ENCODE measurements at places on chromosomes 5 and 9. TPM values are rescaled to one million over a fixed set of nuclear protein-coding genes. Genes with fewer than 3 reads are reported as not detected.

GRCh38 chr5:94618029-94618492 lies 343 bp downstream of the KIAA0825 start:
- peak overlapping the region; percentile 95 for H3K27ac ChIP-seq
- peak; percentile 92 for DNase-seq
- H3K4me1 ChIP-seq: no peaks in the 10 kb centered on the region
- no peaks in the 10 kb centered on the region for H3K36me3 ChIP-seq
- no peaks in the 10 kb centered on the region for H3K27me3 ChIP-seq

- no peak overlapping the region for H3K4me3 ChIP-seq
- peaks cover 3% of the 10 kb centered on the region for H3K4me1 ChIP-seq
- peak; percentile 58 for DNase-seq
- H3K36me3 ChIP-seq: no peaks in the 10 kb centered on the region
- no peaks in the 10 kb centered on the region for H3K27me3 ChIP-seq
- no peak overlapping the region for H3K27ac ChIP-seq
Observed at GRCh38 chr5:75670577-75670976, 46.7 kb downstream of the POC5 start.

GRCh38 chr5:10733426-10733825 lies 27.6 kb downstream of the DAP start:
- H3K4me1 ChIP-seq: no peaks in the 10 kb centered on the region
- H3K27me3 ChIP-seq: no peaks in the 10 kb centered on the region
- H3K4me3 ChIP-seq: no peak overlapping the region
- H3K36me3 ChIP-seq: peaks cover 8% of the 10 kb centered on the region
- no peak overlapping the region for H3K27ac ChIP-seq

- no peak overlapping the region for H3K4me3 ChIP-seq
- no peaks in the 10 kb centered on the region for H3K27me3 ChIP-seq
- DNase-seq: no peak
- no peak overlapping the region for H3K27ac ChIP-seq
- H3K36me3 ChIP-seq: no peaks in the 10 kb centered on the region
- no peaks in the 10 kb centered on the region for H3K4me1 ChIP-seq
Observed at GRCh38 chr5:9617221-9617620, 12.9 kb downstream of the TAS2R1 start.

DNA sequence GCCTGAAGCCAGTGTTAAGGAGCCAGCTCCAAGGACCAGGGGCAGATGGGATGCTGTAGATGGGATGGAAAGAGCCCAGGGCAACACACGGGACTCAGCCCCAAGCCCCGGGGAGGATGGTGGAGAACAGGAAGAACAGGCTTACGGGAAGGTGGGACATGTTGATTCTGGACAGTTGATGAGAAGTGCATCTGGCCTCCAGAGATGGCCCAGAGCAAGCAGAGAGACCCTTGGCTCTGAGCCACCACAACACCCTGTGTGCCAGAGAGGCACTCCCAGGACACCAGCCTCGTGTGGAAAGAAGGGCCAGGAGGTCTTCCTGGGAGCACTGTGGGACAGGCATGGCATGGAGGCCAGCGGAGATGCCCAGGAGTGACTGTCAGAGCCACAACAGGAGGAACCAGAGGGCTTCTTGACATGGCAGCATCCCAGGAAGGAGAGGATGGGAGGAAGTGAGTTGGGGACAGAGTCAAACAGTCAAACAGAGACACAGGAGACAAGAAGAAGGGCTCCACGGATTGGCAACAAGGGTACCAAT lies 156.3 kb upstream of the MVB12B start:
- H3K27me3 ChIP-seq: peaks cover 3% of the 10 kb centered on the region
- no peaks in the 10 kb centered on the region for H3K36me3 ChIP-seq
- DNase-seq: no peak
- no peaks in the 10 kb centered on the region for H3K4me1 ChIP-seq

GRCh38 chr5:160937570-160937969 lies 85.6 kb upstream of the ATP10B start:
- H3K4me3 ChIP-seq: no peak overlapping the region
- no peak overlapping the region for H3K27ac ChIP-seq
- H3K27me3 ChIP-seq: no peaks in the 10 kb centered on the region
- H3K4me1 ChIP-seq: no peaks in the 10 kb centered on the region
- no peaks in the 10 kb centered on the region for H3K36me3 ChIP-seq

DNA sequence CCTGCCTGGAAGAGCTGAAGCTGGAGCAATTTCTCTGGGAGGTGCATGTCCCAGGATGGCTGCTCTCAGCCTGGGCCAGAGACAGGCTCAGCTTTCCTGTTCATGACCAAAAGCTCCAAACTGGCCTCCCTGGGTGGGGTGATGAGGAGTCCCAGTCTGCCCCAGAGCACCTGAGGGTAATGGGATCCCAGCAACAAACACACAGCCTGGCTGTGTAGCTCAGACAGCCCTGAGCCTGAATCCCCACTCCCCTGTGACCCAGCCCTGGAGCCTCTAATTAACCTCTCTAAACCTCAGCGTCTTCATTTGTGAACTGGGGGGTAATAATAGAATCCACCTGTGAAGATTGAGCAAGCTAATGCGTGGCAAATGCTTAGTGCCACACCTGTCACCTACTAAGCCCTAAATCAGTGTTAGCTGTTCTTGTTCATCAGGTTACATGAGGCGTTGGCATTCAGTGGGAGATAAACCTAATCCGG lies 67.5 kb downstream of the HSPA4 start:
- no peaks in the 10 kb centered on the region for H3K4me1 ChIP-seq
- H3K4me3 ChIP-seq: no peak overlapping the region
- no peak for DNase-seq
- no peaks in the 10 kb centered on the region for H3K36me3 ChIP-seq
- H3K27me3 ChIP-seq: no peaks in the 10 kb centered on the region
- H3K27ac ChIP-seq: no peak overlapping the region

DNA sequence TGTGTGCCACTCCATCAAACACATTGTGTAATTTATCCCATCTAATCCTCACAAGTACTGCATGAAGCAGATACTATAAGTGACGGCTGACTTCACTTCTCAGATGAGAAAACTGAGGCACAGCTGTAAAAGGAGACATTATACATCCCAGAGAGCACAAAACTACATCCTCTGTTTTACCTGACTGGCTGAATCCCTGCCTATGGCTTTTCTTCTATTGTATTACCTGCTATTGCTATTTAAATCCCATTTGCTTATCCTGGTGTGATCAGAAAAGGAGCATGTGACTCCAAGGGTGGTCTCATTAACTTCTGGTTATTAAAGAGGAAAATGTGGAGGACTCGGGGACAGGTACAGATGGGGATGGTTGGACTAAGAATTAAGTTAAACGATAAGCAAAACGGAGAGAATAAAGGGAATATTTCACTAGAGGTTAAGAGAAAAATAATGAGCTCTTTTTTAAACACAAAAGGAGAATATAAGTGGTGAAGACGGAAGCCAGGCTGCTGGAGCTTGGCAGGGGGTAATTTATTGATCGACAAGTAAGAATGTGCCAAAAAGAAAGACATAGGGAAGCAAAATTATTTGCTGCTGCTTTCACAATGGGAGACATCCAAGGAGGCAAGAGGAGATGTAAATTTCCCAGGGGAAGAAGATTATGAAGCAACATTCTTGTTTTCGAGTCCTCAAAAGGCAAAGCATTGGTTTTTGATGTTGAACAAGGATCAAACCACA lies 155.7 kb upstream of the GPR151 start:
- DNase-seq: no peak
- no peaks in the 10 kb centered on the region for H3K4me1 ChIP-seq
- no peaks in the 10 kb centered on the region for H3K36me3 ChIP-seq
- H3K4me3 ChIP-seq: no peak overlapping the region
- H3K27ac ChIP-seq: no peak overlapping the region

- H3K4me3 ChIP-seq: no peak within 1 kb of the TSS
- no peaks in the 10 kb centered on the region for H3K4me1 ChIP-seq
- H3K27me3 ChIP-seq: peaks cover 33% of the 10 kb centered on the region
- no peak for DNase-seq
Observed at GRCh38 chr5:170503990-170504596, at the start of gene KCNIP1. KCNIP1 (plus strand) TSS chr5:170504020.

- no peaks in the 10 kb centered on the region for H3K36me3 ChIP-seq
- DNase-seq: no peak
- H3K27ac ChIP-seq: no peak overlapping the region
- no peaks in the 10 kb centered on the region for H3K4me1 ChIP-seq
- H3K4me3 ChIP-seq: no peak overlapping the region
Observed at GRCh38 chr5:121573721-121574382, 277.8 kb upstream of the FTMT start.

- DNase-seq: no peak
- H3K4me3 ChIP-seq: no peak overlapping the region
- no peaks in the 10 kb centered on the region for H3K27me3 ChIP-seq
- no peaks in the 10 kb centered on the region for H3K36me3 ChIP-seq
Observed at GRCh38 chr5:40584054-40584453, 95.7 kb upstream of the PTGER4 start.

- H3K36me3 ChIP-seq: no peaks in the 10 kb centered on the region
- no peaks in the 10 kb centered on the region for H3K27me3 ChIP-seq
- H3K4me3 ChIP-seq: no peak overlapping the region
- DNase-seq: no peak
- no peaks in the 10 kb centered on the region for H3K4me1 ChIP-seq
Observed at GRCh38 chr9:101093620-101094019, 65.1 kb downstream of the PLPPR1 start.

DNA sequence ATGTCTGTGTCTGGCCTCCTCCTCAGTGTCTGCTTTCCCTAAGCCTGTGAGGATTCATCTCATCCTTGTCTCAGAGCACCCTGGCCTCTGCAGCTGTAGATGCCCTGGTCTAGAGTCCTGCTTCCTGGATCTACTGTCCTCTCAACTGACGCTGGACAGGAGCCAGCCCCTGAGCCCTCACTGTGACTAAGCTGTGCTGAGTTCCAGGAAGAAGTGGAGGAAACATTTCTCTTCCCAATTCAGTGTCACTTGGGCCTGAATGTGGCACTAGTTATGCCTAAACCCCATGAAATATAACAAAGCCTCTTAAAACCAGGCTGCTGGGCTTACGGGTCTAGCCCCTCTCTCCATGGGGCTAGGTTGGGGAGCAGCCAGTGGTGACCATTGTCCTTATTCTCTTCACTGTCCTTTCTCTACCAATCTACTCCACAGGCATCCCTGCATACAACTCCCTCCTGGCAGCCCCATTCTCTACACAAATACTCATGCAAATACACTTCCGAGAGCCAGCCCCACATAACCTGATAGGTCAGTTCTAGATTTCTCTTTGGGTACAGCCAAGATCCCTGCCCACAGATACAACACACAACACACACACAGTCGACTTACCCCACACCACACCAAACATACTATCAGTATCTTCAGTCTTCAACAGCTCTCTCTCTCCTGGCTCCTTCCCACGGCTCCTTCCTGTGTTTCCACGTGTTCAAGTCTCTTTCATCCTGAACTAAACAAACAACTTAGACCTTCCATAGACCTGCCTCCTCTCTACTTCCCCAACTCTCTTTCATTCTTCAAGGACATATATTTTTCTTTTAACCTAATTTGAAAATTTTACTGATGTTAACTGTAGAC lies 220.8 kb downstream of the SNX18 start:
- H3K4me3 ChIP-seq: no peak overlapping the region
- H3K4me1 ChIP-seq: peaks cover 4% of the 10 kb centered on the region
- H3K27ac ChIP-seq: peak overlapping the region; percentile 11
- no peaks in the 10 kb centered on the region for H3K27me3 ChIP-seq
- H3K36me3 ChIP-seq: no peaks in the 10 kb centered on the region

DNA sequence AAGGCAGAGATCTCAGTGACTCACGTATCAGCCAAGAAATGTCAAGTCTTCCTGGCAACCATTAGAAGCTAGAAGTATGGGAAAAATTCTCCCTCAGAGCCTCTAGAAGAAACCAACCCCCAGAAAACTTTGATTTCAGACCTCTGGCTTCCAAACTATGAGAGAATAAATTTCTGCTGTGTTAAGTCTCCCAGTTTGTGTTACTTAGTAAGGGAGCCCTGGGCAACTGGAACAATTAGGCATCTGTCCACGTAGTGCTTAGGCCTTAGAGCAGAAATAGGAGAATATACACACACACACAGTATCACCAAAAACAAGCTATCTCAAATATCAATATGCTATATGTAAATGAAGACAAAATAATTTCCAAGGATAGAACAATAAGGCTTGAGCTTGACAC lies 894.8 kb upstream of the CDH10 start:
- H3K27me3 ChIP-seq: no peaks in the 10 kb centered on the region
- no peak overlapping the region for H3K27ac ChIP-seq
- H3K4me3 ChIP-seq: no peak overlapping the region
- no peaks in the 10 kb centered on the region for H3K36me3 ChIP-seq
- DNase-seq: no peak

- H3K27me3 ChIP-seq: no peaks in the 10 kb centered on the region
- no peak for DNase-seq
- no peaks in the 10 kb centered on the region for H3K4me1 ChIP-seq
- no peak overlapping the region for H3K27ac ChIP-seq
- no peaks in the 10 kb centered on the region for H3K36me3 ChIP-seq
- H3K4me3 ChIP-seq: no peak overlapping the region
Observed at GRCh38 chr9:114317665-114318357, 5.1 kb upstream of the ORM1 start.

GRCh38 chr5:87347272-87347671 lies 65.5 kb downstream of the CCNH start:
- DNase-seq: no peak
- peaks cover 3% of the 10 kb centered on the region for H3K36me3 ChIP-seq

DNA sequence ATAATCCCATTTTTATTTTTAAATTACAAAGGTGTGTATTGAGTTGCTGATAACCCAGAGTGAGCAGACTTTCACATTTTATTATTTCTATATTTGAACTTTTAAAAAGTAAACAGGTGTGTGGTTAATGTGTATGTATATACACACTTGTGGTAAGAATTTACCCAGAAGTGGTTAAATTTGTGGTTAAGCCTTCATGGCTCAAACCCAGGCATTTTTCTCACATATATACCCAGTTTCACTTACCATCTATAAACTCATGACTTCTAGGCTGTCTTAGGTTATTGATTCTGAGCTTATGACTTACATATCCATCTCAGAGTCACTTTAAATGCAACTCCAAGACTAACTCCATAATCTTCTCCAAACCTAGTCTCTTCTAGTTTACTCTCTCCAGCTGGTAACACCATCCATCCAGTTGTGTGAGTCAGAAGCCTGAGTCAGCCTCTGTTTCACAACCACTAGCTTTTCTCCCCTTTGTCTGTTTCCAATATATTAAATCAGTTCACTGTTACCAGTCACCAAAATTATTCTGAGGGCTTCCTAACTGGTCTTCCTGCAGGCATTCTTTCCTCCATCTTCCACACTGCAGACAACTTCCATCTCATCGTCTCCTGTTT lies 20.2 kb downstream of the ZBED3 start:
- H3K4me3 ChIP-seq: no peak overlapping the region
- no peaks in the 10 kb centered on the region for H3K4me1 ChIP-seq
- no peaks in the 10 kb centered on the region for H3K27me3 ChIP-seq
- DNase-seq: no peak

The SLIT3 gene
- 5.3 TPM for polyA plus RNA-seq

The IL13 gene
- not detected for polyA plus RNA-seq

The TAF11L10 gene
- polyA plus RNA-seq: not detected

The GIN1 gene
- polyA plus RNA-seq: 3.2 TPM

The IL5 gene
- not detected for polyA plus RNA-seq

The UBE2QL1 gene
- polyA plus RNA-seq: 0.27 TPM

The ANKRD34B gene
- not detected for polyA plus RNA-seq

The ADGRV1 gene
- 2.7 TPM for polyA plus RNA-seq

The ABLIM3 gene
- 0.89 TPM for polyA plus RNA-seq

The AUH gene
- 33.3 TPM for polyA plus RNA-seq

The PPP2CA gene
- 42.4 TPM for polyA plus RNA-seq

The EIF4EBP3 gene
- polyA plus RNA-seq: 38.7 TPM

The CYSRT1 gene
- polyA plus RNA-seq: 0.57 TPM
